Fibroblast of upper back skin (primary cell): ENCODE measurements at places on chromosomes 6 and 20.

GRCh38 chr6:36692220-36692619, 5.4 kb upstream of the RAB44 start:
- no peak for DNase-seq

DNA sequence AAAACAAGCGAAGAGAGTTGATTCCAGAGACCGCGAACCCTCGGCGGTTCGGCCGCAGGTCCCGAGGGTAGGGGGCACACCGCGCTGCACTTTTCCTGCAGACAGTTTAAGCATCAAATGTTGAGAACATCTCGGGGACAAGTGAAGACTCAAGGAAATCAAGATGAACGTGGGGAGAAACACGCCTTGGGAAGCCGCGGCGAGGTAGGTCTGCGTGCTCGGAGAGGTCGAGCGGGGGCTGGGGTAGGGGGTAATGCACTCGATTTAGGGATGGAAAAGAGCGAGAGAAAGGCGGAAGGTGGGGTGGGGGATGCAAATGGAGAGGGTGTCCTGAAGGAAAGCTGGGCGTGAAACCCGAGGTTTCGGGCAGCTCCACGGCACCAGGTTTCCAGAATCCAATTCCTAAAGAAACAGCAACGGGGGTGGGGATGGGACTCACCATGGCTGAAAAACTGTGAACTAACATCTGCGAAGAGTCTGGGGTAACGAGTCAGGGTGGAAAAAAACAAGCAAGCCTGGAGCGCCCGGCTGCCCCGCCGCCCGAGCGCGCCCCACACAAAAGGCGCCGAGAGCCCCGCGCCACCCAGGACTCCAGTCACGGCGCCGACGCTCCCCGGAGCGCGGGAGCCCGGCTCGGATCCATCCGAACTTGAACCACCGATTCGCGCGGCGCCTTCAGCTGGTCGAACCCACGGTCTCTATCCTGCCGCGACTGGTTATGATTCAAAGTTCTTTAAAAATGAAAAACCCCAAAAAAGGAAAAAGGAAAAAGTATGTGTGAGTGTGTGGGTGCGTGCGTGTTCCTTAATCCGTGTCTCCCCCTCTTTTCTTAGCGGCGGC, 3.5 kb downstream of the TFAP2A start:
- DNase-seq, result no peak

DNA sequence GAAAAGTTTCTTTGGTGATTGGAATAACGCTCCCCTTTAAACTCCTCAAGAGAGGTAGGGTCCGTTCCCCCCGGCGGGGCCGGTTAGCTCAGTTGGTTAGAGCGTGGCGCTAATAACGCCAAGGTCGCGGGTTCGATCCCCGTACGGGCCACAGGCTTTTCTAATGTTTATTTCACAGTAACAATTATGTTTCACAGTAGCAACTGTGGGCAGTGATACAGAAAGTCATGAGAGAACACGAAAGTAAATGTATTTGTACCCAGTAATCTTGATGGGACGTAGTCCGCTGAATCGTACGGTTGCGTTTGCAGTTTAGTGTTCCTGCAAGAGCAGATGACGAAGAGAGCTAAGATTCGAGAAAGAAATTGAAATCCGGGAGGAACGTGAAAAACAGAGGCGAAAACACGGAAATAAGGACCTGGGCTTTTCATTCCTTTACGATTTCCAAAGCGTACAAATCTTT, 505.5 kb downstream of the PRIM2 start:
- no peak for DNase-seq

DNA sequence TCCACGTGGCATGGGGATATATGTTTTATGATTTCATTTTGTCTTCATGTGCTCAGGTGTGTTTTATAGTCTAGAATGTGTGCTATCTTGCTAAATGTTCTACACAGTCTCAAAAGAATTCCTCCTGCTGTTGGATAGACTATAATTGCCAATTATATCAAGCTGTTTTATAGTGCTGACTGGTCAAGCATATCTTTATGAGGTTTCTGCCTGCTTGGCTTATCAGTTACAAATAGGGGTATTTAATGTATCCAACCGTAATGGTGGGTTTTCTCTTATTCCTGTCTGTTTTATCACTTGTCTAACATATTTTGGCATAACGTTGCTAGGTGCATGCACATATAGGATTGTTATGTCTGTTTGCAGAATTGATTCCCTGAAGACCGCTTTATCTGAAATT, 201.3 kb downstream of the EYS start:
- DNase-seq, result no peak

GRCh38 chr20:12414446-12415274, 497.0 kb downstream of the BTBD3 start:
- DNase-seq, result peak; percentile 10

DNA sequence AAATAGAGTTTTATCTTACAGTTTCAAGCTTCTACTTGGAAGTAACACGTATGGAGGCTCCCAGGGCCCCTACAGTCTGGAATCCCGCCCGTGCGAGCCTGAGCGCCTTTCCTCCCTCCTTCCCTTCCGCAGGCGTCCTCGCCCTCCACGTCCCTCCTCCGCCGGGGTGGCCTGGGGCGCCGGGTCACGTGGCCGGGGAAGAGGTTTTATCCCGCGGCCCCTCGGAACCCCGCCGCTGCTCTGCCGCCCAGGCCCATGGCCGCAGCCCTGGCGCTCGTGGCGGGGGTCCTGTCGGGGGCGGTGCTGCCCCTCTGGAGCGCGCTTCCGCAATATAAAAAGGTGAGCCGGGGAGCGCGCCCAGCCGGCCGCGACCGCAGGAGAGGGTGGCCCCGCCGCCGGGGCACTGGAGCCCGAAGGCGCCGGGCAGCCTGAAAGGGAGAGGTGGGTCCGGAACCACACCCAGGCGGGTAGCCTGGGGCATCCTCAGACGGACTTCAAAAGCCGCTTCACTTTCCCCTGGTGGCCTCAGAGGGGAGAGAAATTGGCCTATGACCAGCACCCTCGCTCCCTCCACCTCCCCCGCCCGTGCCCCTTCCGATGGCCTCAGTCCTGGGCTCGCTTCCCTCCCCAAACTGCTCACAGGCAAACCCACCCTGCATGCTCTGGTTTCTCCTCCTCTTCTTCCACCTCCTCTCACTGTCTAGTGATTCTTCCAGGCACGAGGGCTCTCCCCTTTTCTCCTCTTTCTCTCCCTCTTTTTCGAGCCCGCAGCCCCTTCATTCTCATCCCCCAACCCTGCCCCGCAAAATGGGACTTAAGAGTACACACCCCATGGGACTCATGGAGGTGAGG, at the start of gene CLPSL2:
TSS of gene CLPSL2 (plus strand) at position 235 of the 852 bp plus-strand sequence. CDS start at position 256, 21 bp downstream.
- no peak for DNase-seq

DNA sequence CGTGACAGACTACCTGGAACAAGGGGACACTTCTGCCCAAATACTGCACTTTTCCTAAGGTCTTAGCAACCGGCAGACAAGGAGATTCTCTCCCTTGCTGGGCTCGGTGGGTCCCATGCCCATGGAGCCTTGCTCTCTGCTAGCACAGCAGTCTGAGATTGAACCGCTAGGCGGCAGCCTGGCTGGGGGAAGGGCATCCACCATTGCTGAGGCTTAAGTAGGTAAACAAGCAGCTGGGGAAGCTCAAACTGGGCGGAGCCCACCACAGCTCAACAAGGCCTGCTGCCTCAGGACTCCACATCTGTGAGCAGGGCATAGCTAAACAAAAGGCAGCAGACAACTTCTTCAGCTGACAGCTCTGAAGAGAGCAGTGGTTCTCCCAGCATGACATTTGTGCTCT, 87.8 kb upstream of the ASCC3 start:
- DNase-seq, result no peak

DNA sequence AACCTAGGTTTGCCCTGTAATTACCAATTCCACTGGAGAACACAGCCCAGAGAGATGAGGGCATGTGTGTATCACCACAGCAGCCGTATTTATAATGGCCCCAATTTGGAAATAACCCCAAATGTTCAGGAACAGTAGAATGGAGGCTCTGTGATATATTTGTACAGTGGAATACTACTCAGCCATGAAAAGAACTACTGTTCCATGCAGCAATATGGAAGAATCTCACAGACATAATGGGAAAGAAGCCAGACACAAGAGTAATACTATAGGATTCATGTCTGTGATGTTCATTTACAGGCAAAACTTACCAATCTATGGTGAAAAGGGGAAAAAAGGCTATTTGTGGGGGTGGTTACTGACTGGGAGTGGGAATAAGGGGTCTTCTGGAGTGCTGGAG, 83.7 kb upstream of the TRAF3IP2 start:
- DNase-seq, result no peak

DNA sequence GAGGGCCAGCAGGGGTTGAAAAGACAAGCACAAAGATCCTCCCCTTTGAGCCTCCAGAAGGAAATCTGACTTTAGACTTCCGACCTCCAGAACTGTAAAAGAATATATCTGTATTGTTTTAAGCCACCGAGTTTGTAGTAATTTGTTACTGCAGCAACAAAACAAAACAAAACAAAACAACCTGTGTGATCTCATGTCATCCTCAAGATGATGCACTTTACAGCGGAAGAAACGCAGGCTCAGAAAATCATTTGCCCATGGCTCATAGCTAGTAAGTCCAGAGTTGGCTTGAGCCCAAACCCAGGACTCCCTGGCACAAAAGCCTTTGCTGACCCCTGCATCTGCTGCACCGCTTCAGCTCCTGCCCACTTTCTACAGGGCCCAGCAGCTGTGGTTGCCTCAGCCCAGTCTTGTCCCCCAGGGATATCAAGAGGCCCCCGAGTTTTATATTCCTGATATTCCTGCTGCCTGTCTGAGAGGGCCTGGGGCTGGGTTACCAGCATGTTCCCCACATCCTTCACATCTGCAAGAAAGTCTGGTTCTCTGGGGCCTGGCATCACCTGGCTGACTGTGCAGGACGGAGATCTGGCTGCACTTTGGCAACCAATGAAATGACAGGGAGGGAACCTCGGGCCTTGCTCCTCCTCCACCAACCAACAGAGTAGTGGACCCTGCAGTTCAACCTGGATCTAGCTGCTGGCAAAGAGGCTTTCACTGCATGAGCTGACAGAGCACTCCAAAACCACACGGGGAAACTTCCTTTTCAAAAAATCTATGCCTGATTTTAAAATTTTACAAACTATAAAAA, 56.9 kb downstream of the JPH2 start:
- DNase-seq, result no peak

GRCh38 chr6:46828939-46829338, 35.8 kb downstream of the MEP1A start:
- DNase-seq, result no peak

DNA sequence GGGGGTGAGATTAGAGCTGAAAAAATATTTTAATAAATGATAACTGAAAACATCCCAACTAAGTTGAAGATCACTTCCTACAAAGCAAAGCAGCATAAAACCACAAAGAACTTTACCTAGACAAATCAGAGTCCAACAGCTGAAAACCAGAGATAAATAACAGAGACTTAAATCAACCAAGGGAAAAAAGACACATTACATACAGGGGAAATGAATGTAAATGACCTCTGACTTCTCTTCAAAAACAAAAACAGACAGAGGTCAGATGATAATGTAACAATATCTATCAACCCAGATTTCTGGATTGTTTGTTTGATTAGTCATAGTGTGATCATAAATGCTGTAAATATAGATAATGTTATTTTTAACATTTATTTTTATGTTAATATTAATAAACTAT, 782.8 kb downstream of the TFAP2A start:
- DNase-seq, result no peak

DNA sequence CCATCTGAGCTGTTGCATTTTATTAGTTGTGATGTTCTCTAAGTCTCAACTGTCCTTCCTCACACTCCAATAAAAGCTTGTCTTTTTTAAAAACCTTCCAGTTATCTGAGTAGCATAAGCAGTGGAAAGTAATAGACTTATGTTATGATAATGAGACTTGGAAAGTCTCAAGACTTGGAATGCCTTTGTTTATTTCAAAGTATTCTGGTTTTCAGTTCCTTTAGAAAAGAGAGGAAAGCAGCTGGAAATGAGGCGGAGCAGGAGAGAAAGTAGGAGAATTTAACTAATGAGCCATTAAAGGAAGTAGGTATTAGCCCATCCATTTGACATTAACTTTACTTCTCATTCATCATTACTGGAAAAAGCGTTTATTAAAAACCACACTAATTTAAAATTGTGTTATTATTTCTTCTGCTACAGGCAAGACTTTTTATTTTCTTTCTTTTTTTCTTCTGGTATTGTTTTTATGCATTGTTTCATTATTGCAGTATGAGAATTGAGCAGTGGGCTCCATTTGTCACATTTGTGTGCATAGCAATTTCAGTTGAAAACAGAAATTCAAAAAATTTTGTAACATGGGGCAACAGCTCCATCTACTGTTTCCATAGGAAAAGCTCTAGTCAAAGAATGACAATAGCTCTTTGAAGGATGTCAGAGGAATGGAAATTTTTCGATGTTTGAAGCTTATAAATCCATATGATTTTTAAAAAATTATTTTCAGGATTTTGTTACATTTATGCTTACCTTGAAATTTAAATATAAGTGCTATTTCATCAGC, 194.8 kb downstream of the COL9A1 start:
- peak; percentile 56 for DNase-seq

DNA sequence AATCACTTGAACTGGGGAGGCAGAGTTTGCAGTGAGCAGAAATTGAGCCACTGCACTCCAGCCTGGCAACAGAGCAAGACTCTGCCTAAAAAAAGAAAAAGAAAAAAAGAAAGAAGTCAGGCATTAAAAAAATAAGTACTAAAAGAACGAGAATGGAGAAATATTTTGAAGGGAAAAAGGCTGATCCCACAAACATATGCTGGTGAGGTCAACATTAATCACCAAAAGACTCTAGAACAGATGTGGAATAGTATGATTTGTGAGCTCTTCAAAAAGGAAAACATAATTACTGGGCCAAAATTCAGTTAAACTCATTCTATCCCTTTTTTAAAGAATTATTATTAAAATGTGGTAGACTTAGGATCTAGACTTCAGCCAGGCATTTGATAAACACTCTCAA, 61.2 kb upstream of the NRSN1 start:
- no peak for DNase-seq

GRCh38 chr6:158509465-158509864, 50.4 kb upstream of the TMEM181 start:
- no peak for DNase-seq

DNA sequence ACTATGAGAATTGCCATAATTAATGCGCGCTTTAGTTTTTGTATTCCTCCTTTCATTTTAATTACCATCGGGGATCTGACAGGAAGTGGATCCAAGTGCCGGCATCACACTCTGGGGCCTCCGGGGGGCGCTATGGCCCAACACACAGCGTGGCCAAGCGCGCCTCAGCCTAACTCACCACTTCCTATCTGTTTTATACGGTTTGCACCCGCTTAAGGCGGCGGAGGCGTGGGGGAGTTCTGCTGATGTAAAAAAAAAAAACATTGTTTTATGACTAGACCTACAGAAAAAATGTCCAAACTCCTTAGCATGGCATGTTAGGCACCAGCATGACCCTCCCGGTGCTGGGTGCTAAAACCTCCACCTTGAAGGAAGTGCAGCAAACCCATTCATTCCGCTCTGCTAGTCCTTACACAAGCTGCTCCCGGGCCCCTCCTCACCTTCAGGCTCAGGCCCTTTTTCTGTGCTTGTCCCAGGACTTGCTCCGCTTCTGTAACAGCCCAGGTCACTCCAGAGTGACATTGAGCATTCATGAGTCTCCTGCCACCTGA, 4.5 kb upstream of the EBF4 start:
- DNase-seq, result peak; percentile 40

- no peak for DNase-seq
Observed at GRCh38 chr6:109388265-109388664, 6.0 kb upstream of the CD164 start.
